CD14-positive monocyte (primary cell): ENCODE measurements at places on chromosomes 3 and 15. TPM values are rescaled to one million over a fixed set of nuclear protein-coding genes. Genes with fewer than 3 reads are reported as not detected.

DNA sequence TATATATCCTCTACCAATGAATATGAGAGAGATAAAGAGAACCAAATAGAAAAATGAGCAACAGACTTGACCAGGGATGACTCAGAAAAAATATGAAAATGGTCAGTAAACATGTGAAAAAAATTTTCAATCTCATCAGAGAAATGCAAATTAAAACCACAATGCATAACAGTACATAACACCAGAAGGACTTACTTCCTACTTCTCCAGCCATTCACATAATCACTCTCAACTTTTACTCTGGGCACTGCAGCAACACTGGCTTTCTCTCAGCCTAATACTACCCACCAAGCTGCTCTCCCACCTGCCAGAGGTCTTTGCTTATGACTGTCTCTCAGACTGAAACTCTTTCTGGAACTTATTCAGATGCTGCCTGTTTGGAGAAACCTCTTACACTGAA is 49.4 kb downstream of the DPH6 start:
- no peak for DNase-seq
- H3K4me1 ChIP-seq, result no peaks in the 10 kb centered on the region
- no peak overlapping the region for H3K4me3 ChIP-seq

Gene ADGRG7
- not detected for polyA plus RNA-seq

Gene NR1I2
- polyA plus RNA-seq, result not detected

Gene ADCY5
- not detected in 2 replicates for polyA plus RNA-seq

DNA sequence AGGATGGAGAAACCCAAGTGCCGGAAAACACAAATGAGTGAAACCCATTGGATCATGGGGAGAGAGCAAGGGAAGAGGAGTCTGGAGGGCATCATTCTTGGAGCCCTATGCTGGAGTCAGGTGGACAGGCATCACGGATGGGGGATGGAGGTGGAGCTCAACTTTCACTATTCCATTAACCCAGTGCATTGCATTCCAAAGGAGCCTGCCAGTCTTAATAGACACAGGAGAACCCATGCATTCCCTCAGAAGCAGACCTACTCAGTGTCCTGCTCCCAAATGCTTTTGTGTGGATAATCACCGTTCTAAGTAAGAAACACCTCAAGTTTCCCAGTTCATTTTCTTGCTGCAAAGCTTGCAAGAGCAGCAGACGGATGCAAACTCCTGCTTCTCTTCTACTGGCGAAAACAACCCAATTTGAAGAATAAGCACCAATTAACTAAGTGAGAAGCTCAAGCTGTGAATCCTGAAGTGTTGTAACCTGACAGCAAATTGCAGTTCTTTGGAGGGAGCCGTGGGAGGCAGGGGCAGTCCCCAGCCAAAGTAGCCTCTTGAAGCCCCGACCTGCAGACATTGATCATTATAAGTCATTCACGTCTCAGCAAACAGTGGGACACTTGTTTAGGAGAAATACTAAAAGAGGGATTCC is 25.3 kb downstream of the SEMA5B start:
- no peak overlapping the region for H3K4me3 ChIP-seq
- no peaks in the 10 kb centered on the region for H3K36me3 ChIP-seq

Gene CKMT1B
- polyA plus RNA-seq, result not detected

Gene NANOGP8
- polyA plus RNA-seq, result not detected in 2 replicates

Gene ADPRH
- 31.5 TPM for polyA plus RNA-seq
